ENCODE measurements at places on chromosomes 1 and 21.

GRCh38 chr1:37472994-37473393 is 1.4 kb upstream of the ZC3H12A start:
- DNase-seq = no peak

DNA sequence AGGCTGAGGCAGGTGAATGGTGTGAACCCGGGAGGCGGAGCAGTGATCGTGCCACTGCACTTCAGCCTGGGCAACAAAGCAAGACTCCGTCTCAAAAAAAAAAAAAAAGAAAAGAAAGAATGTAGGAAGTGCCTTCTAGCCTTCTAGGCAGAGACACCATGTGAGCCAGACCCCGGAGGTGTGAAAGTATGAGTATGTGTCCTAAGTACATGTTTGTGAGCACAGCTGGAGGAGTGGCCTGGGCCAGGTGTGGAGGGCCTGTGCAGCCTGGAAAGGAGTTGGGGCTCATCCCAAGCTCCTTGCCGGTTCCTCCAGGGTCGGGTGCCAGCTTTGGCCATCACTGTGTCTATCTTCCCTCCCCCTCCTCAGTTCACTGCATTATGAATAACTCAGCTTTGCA is 13.0 kb downstream of the SOX13 start:
- no peak for DNase-seq

DNA sequence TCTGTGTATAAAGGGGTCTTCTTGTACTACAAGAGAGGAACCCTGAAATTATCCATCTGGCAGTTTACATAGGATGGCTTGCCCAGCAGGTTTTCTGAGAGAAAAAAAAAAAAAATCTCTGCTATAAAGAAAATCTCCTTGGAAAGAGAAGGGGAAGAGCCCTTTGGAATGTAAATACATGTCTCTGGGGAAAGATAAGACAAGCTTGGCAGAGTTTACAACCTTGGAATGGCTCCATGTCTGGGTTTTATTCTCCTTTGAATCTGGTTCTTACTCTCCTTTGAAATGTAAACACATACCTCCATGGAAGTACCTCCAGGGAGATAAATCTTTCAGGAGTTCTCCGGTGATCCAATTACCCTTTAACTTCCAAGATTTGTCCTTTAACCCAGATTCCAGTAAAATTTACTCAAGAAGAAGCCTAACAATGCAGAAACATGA is 45.1 kb upstream of the DNAH14 start:
- no peak for DNase-seq

GRCh38 chr1:47643306-47644211 is 205.7 kb downstream of the FOXD2 start:
- DNase-seq = no peak

- no peak for DNase-seq
Measured at GRCh38 chr1:245678860-245679411, 524.2 kb downstream of the KIF26B start.

DNA sequence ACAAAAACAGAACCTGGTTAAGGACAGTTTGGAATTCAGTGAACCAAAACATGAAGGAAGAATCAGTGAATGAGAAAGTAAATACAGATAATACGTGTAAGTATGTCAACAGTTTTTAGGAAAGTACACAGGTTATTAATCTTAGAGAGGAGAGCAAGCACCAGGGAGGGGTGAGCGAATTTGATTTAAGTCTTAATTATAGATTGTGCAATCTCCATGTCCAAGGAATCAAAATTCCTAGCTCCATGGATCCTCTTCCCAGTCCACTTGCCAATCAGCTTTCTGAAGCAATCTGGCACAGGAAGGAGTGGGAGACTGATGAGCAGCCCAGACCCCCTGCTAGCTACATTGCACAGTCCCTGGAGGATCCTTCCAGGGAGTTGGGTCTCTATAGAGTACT is 346.4 kb downstream of the SETD4 start:
- no peak for DNase-seq

GRCh38 chr1:226207048-226207447 is 16.4 kb upstream of the MIXL1 start:
- no peak for DNase-seq

DNA sequence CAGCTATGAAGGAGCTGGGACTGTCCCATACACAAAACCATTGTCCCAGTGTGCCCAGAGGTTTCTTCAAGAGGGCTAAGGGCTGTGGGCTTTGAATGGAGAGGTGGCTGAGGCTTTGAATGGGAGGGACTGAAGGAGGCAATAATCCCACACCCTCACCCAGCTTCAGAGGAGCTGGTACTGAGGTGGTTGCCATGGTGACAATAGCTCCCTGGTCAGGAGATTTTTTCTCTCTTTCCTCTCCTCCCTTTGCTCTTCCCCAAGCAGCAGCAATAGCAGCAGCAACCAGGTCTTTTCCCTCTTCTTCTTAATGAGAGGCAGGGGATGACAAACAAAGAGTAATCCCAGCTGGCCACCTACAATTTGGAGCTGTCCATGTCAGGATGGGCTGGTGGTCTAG is 1.6 kb downstream of the HPCAL4 start:
- DNase-seq = no peak

- no peak for DNase-seq
Measured at GRCh38 chr1:60185684-60186083, 112.1 kb upstream of the C1orf87 start.

- DNase-seq = no peak
Measured at GRCh38 chr1:184624051-184624450, 130.6 kb downstream of the EDEM3 start.

- DNase-seq = no peak
Measured at GRCh38 chr1:86419277-86419903, 4.6 kb upstream of the CLCA2 start.

DNA sequence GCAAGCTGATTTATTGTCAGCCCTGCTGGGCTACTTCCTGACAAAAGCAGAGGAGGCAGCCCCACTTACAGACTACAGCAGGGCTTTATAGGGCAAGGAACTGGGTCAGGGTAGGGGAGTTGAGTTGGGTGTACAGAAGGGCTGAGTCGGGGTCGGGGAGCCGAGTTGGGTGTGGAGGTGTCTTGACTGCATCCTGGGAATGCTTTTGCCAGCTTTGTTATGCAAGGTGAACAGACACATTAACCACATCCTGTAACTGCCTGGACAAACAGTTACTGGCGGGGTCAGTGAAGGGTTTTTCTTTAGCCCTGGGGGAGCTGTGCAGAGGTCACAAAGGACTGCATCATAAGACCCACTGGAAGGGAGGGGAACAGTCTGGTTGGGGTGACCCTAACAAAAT is 39.1 kb upstream of the GBP5 start:
- DNase-seq = no peak

- DNase-seq = no peak
Measured at GRCh38 chr1:232634096-232634495, 4.2 kb upstream of the SIPA1L2 start.

DNA sequence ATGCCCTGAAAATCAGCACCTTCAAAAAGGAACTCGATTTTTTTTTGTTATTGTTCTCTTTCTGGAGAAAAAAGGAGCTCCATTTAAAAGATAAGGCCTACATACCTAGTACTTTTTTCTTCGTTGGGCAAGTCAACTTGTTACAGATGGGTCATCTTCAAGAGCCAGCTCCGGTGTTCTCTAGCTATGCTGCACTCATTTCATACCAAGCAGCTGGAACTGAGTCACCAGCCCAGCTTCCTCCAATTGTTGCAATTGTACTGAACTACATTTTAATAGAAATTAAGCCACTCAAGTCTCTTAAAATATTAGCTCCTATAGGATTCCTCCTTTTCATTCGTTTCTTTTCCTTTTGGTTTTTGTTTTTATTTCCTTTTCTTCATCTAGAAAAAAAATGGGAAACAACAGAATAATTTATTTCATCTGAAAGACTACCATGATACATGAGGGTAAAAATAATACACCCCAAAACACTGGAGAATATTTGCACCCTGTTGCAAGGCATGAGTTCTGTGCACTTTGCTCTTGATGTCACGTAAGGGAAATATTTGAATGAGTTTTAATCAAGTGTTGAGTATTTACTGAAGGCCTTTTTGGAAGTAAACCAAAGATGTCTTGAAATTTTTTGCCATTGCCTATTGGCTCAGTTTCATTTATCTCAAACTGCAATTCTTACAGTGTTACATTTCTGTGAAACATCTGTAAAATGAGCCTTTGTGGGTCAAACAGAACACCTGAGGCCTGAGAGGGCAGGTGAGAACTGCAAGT is 60.5 kb downstream of the CLIC4 start:
- no peak for DNase-seq

Measured in stimulated activated CD4-positive, alpha-beta T cell treated with anti-CD3 and anti-CD28 coated beads, TNF-alpha, amount 100 ng/mL, for 4 hours (primary cell).